GM18507 (cell line): ENCODE measurements at places on chromosomes 12 and 14.

- no peak for DNase-seq
Measured at GRCh38 chr12:131990980-131991305, 41.2 kb downstream of the EP400 start.

DNA sequence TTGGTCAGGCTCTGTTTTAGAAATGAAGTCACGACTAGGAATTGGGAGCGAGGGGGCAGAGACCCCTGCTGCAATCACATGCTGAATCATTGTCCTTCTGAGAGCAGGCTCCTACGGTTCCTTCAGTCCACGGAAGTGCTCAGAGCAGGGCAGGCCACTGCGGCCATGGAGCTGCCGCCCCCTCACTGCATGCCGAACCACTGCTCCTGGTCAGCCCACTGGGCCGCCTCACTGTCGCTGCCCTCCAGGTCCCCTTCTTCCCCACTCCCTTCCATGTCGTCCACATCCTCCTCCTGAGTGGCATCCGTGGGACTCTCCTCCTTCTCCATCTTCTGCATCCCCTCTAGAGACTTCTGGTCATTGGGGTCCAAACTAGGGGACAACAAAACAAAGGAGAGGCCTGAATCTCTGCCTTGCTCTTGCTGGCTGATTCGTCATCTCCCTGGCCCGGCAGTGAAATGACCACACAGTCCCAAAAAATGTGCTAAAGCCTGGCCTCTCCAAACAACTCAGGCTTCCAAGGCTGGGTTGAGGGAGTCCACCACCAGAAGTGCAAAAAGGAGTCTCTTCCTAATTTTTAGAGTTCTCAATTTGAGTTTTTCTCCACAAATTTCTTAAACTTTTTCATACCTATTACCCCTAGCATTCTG, 29.4 kb downstream of the ANAPC7 start:
- no peak for DNase-seq

- no peak for DNase-seq
Measured at GRCh38 chr12:97801471-97802059, 339.0 kb downstream of the RMST start.

- no peak for DNase-seq
Measured at GRCh38 chr14:78131201-78131600, 39.0 kb upstream of the NRXN3 start.

DNA sequence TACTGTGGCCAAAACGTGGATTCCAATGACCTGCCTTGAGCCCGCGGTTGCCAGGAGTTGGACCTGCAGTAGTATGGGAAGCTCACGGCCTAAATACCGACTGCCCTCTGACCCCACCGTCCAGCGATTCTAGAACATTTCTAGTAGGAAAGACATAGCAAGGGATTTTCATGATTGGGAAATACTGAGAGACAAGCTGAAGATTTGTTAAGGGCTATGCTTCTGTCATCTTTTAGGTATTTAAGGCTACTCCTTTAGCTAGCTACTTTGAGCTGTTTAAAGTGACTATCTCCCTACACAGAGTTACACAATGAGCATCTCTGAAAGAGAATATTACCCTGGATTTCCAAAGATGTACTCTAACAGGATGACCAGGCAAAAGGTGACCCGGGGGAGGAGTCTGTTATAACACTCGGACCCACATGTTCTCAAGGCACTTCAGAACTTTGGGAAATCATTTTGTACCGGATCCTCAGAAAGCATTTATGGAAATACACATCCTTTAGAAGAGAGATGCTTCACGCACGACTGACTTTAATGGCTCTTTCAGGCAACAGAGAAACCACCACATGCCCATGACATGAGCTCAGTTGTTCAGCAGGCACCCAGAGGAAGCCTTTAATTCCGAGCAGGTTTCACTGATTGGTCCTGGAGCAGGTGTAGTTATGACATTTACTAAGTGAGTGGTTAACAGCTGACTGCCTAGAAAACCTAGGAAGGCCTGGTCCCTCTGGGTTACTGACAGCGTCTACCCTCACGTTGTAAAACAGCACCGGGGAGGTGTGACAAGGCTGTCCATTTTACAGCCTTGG, 4.2 kb downstream of the BAG5 start:
- DNase-seq = no peak

DNA sequence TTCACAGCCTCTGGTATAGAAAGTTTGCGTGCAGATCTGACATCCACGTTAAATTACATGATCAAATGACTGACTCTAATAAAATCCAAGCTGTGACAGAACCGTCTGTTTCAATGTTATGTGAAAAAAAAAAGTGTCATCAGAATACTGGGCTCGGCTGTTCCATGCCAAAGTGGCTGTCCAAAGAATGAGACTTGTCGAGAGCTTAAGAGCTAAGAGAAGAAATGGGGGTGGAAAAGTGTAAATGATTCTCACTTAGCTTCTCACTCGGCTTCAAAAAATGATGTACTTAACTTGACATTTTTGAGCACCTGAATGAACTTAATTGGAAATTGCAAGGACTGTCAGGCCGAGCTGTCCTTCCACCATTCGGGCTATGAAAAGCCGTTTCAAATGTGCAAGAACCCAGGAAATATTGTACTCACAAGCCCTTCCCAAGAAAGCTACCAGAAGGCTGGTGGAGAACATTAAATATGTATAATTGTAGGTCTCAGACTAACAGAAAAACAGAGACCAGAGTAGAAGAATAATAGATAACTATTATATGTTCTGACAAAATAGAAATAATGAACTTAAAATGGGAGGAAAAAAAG, 78.0 kb downstream of the DIO3 start:
- DNase-seq = no peak

- no peak for DNase-seq
Measured at GRCh38 chr12:104535369-104535768, 78.6 kb downstream of the CHST11 start.

GRCh38 chr12:20463913-20464524, 95.7 kb downstream of the PDE3A start:
- DNase-seq = no peak

- DNase-seq = no peak
Measured at GRCh38 chr12:104464899-104465298, 8.2 kb downstream of the CHST11 start.

GRCh38 chr12:100672075-100672592, 98.7 kb downstream of the GAS2L3 start:
- no peak for DNase-seq

GRCh38 chr12:125276567-125276966, 211.3 kb downstream of the AACS start:
- no peak for DNase-seq

DNA sequence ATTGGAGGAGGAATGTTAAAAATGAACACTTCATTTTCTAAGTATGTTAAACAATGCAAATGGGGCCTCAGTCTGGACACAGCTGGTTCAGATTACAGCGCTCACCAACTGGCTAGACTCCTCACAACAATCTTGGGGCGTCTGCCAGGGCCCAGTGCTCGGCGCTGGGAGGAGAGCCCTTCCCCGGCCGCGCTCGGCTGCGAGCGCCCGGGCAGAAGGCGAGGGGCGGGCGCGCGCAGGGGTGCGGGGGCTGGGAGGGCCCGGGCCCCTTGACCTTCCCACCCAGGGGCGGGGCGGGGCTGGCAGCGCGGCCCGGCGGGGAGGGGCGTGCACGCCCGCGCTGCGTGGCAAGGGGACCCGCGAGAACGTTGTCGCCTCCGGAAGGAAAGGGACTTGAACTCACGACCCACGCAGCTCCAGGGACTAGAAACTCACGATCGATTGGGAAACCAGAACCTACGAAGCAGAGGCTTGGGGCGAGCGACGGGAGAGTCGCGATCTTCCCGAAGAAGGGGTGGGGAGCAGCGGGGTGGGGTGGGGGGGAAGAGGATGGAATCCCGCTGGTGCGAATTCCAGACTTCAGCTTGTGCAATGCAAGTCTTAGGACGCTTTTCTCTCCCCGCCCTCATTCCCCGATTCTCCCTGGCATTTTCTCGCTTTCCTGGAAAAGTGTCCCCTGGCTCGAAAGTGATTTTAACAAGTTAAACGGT, at the start of gene FBLN5:
Gene FBLN5, minus strand, starts transcription at position 220 of the 710 bp plus-strand sequence. CDS start 465 bp downstream, outside the sequence.
- DNase-seq = no peak

GRCh38 chr14:82379291-82379690, 845.6 kb upstream of the SEL1L start:
- no peak for DNase-seq

DNA sequence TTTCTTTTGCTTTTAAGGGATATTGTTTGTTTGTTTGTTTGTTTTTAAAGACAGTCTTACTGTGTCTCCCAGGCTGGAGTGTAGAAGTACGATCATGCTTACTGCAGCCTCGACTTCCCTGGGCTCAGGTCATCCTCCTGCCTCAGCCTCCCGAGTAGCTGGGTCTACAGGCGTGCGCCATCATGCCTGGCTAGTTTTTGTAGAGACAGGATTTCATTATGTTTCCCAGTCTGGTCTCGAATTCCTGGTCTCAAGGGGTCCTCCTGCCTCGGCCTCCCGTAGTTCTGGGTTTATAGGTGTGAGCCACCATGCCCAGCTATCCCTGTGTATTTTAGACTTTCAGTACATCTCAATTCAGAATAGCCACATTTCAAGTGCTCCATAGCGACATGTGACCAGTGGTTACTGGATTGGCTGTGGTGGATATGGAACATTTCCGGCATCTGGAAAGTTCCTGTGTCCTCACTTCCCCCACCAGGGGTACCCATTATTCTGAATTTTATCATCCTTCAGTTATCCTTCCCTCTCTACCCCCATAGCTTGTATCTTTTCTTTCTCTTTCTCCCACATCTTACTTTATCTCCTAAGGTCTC, 61.1 kb downstream of the HRK start:
- DNase-seq = no peak

- DNase-seq = no peak
Measured at GRCh38 chr12:117685110-117685926, 283.5 kb downstream of the KSR2 start.
